ENCODE measurements at places on chromosomes 5 and 9.

GRCh38 chr9:72168075-72168474, 18.8 kb downstream of the GDA start:
- H3K4me1 ChIP-seq = no peaks in the 10 kb centered on the region
- H3K27ac ChIP-seq = no peak overlapping the region
- H3K27me3 ChIP-seq = no peaks in the 10 kb centered on the region
- H3K4me3 ChIP-seq = no peak overlapping the region
- DNase-seq = no peak

DNA sequence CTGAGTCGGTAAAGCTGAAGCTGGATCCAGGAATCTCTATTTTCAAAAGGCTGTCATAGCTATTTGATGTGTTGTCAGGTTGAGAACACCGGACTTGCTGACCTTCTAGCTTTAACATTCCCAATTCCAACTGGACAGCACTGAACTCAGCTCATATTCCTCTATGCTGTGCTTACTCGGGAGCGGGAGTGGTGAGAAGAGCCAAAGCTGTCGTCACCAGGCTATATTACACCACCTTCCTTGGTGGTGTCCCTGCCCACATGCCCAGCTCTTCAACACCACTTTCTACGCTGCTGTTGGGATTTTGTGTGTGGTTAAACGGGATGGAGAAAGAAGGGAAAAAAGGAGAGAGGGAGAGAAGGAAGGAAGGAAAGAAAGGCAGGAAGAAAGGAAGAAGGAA, 653.6 kb downstream of the RAB3C start:
- H3K27ac ChIP-seq = no peak overlapping the region
- no peak overlapping the region for H3K4me3 ChIP-seq
- no peaks in the 10 kb centered on the region for H3K27me3 ChIP-seq
- DNase-seq = no peak
- peaks cover 2% of the 10 kb centered on the region for H3K4me1 ChIP-seq

- no peak overlapping the region for H3K4me3 ChIP-seq
- H3K36me3 ChIP-seq = peaks cover 6% of the 10 kb centered on the region
- no peak overlapping the region for H3K27ac ChIP-seq
- H3K27me3 ChIP-seq = no peaks in the 10 kb centered on the region
- DNase-seq = peak; percentile 75
Measured at GRCh38 chr5:55429613-55430253, 105.0 kb downstream of the PLPP1 start.

DNA sequence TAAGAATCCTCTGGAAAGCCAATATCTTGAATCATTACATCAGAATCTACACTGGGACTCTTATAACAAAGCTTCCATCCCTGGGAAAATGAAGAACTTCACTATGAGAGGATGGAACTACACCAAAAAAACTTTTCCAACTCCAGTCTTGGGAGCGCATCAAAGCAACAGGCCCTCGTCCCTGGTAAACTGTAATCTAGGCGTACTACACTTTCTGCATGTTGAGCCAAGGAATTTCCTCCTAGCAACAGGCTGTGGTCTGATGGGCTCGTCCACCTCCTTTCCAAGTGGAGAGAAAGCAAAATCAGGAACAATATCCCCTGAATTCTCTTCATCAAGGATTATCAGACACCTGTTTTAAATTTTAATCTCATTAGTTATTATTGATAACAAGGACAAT, 94.1 kb downstream of the NFIB start:
- no peak for DNase-seq
- H3K4me1 ChIP-seq = peaks cover 5% of the 10 kb centered on the region
- H3K4me3 ChIP-seq = no peak overlapping the region
- no peaks in the 10 kb centered on the region for H3K27me3 ChIP-seq
- no peaks in the 10 kb centered on the region for H3K36me3 ChIP-seq
- H3K27ac ChIP-seq = no peak overlapping the region

DNA sequence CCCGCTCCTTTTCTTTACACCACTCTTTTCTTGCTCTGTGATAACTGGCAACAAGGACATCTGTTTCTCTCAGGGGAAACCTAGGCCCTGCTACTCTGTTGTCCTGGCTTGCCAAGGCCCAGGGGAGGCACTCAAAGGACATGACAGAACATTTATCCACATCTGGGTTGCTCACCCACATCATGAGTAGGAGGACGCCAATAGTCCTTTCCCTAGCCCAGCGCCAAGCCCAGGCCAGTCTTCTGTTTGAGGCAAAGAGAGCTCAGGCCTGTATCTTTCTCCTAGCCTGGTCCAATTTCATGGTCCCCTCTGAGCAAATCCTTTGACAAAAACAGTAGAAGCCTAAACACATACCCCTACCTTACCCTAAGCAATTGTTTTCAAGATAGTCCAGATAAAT, 366.8 kb upstream of the SGCD start:
- H3K27ac ChIP-seq = no peak overlapping the region
- no peaks in the 10 kb centered on the region for H3K36me3 ChIP-seq
- H3K4me3 ChIP-seq = no peak overlapping the region
- H3K27me3 ChIP-seq = no peaks in the 10 kb centered on the region
- no peaks in the 10 kb centered on the region for H3K4me1 ChIP-seq

- H3K4me1 ChIP-seq = no peaks in the 10 kb centered on the region
- H3K27ac ChIP-seq = no peak overlapping the region
- H3K27me3 ChIP-seq = no peaks in the 10 kb centered on the region
Measured at GRCh38 chr5:3262451-3262850, 333.2 kb upstream of the IRX1 start.

DNA sequence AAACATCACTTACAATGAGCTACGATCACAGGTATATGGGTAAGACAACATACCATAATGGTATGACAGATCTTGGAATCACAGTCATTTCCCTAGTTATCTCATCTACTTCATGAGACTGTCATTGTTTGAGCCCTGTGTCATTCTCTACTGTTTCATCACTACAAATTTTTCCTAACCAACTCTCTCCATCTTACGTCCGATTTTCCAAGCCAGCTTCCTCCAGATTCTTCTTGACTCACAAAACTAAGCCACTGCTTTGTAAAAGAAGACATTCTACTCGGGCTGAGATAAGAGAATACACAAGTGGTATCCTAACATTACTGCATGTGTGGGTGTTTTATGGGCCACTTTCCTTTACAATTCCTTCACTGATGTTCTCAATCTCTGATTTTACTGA, 49.6 kb downstream of the SERINC5 start:
- peaks cover 2% of the 10 kb centered on the region for H3K36me3 ChIP-seq
- peak overlapping the region; percentile 3 for H3K27ac ChIP-seq
- no peak for DNase-seq
- H3K4me1 ChIP-seq = peaks cover 17% of the 10 kb centered on the region

DNA sequence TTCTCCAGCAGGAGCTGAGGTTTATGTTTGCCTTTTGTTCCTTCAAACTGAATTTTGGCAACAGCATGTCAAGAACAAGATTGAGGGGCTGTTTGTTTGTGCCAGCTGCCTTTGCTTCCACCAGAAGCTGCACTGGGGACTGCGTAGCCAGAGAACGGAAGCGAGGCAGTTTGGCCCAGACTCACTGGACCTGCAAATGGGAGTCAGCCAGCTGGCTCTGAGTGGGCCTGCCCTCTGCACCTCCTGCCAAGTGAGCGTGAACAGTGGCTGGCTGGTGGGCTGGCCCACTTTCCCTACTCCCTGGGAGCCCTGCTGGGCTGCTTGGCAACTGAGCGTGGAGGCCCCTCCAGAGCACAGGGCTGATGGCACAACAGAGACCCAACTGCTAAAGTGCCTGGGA, 111.6 kb downstream of the GALNT10 start:
- H3K27ac ChIP-seq = no peak overlapping the region
- H3K27me3 ChIP-seq = no peaks in the 10 kb centered on the region
- peaks cover 3% of the 10 kb centered on the region for H3K36me3 ChIP-seq
- no peak overlapping the region for H3K4me3 ChIP-seq
- no peaks in the 10 kb centered on the region for H3K4me1 ChIP-seq

- H3K27ac ChIP-seq = no peak overlapping the region
- DNase-seq = no peak
- no peaks in the 10 kb centered on the region for H3K4me1 ChIP-seq
- no peaks in the 10 kb centered on the region for H3K36me3 ChIP-seq
- no peak overlapping the region for H3K4me3 ChIP-seq
- no peaks in the 10 kb centered on the region for H3K27me3 ChIP-seq
Measured at GRCh38 chr9:7542693-7543092, 256.9 kb downstream of the DMAC1 start.

DNA sequence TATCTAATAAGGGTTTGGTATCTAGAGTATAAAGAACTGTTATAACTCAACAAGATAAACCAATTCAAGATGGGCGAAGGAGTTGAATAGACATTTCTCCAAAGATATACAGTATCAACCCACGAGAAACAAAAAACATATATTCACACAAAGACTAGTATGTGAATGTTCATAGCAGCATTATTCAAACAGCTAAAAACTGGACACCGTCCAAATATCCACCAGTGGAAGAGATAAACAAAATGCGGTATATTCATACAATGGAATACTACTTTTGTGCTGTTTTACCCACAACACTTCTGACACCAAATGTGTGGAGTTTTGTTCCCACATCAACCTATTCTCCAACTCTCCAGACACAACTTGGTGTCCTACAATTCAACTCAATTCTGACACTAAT, 33.1 kb downstream of the EGR1 start:
- no peak for DNase-seq
- H3K4me1 ChIP-seq = no peaks in the 10 kb centered on the region
- no peak overlapping the region for H3K27ac ChIP-seq
- no peaks in the 10 kb centered on the region for H3K27me3 ChIP-seq
- H3K36me3 ChIP-seq = no peaks in the 10 kb centered on the region

DNA sequence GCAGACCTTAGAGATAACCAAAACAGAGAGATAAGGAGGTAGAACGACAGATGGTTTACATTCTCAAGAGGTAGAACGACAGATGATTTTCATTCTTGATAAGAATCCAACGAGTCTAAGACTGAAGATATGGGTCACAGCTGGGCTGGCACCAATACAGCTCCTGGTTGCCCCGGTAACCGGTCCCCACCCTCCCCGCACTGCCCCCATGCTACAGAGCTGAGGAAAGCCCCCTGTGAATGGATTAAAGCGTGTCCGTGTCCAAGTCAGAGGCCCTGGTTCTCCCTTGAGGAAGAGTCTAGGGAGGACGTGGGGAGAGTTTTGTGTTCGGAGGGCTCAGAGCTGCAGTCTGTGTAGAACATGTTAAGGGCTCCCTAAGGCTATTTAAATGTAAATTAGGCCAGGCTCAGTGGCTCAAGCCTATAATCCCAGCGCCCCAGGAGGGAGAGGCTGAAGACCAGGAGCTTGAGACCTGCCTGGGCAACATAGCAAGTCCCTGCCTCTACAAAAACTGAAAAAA, 8.1 kb downstream of the IDNK start:
- peaks cover 12% of the 10 kb centered on the region for H3K4me1 ChIP-seq
- H3K4me3 ChIP-seq = no peak overlapping the region
- peaks cover 2% of the 10 kb centered on the region for H3K36me3 ChIP-seq
- no peak overlapping the region for H3K27ac ChIP-seq
- H3K27me3 ChIP-seq = no peaks in the 10 kb centered on the region

GRCh38 chr9:121358751-121359150, 11.3 kb downstream of the STOM start:
- no peaks in the 10 kb centered on the region for H3K36me3 ChIP-seq
- H3K4me1 ChIP-seq = peaks cover 8% of the 10 kb centered on the region
- no peak overlapping the region for H3K4me3 ChIP-seq
- DNase-seq = peak; percentile 16
- no peaks in the 10 kb centered on the region for H3K27me3 ChIP-seq

DNA sequence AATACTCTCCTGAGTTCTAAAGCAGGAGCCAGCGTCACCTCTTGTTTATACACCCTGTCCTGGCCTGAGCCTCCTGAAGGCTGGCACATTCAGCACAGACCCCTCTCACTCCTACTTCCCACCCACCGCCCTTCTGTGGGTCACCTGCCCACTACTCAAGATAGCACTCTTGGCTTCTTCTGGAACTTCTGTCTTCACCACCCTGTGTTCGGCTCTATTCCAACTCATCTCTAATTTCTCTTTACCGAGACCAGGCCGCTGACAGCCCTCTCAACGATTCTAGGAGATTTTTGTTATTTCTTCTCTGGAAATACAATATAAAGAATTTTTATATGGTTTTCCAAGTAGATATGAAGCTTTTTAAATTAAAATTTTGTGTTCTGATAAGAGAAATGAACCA, 57.4 kb downstream of the IRF1 start:
- no peak overlapping the region for H3K4me3 ChIP-seq
- H3K27ac ChIP-seq = no peak overlapping the region
- H3K27me3 ChIP-seq = no peaks in the 10 kb centered on the region
- H3K36me3 ChIP-seq = peaks cover 18% of the 10 kb centered on the region

GRCh38 chr9:35422346-35422745, 67.6 kb upstream of the RUSC2 start:
- no peak overlapping the region for H3K27ac ChIP-seq
- DNase-seq = no peak
- peaks cover 3% of the 10 kb centered on the region for H3K4me1 ChIP-seq
- H3K4me3 ChIP-seq = no peak overlapping the region
- H3K36me3 ChIP-seq = no peaks in the 10 kb centered on the region

DNA sequence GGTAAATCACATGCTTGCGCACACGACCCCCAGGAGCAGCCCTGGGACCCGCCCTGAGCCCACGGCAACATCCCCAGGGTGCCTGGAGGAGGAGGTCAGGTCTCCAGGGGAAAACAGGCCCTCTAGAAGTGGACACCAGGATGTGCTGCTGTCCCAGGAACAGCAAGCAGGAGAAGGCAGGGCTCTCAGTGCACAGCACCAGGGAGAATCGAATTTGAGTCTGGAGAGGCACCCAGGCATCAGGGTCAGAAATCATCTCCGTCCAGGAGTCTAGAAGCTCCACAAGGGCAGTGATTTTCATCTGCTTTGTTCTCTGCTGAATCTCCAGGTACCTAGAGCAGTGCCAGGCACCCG, 93.6 kb downstream of the PAX5 start:
- H3K4me3 ChIP-seq = no peak overlapping the region
- H3K27me3 ChIP-seq = peaks cover 22% of the 10 kb centered on the region
- DNase-seq = no peak
- no peak overlapping the region for H3K27ac ChIP-seq
- no peaks in the 10 kb centered on the region for H3K4me1 ChIP-seq
- no peaks in the 10 kb centered on the region for H3K36me3 ChIP-seq

- H3K27ac ChIP-seq = no peak overlapping the region
- no peaks in the 10 kb centered on the region for H3K27me3 ChIP-seq
- H3K36me3 ChIP-seq = no peaks in the 10 kb centered on the region
- peaks cover 11% of the 10 kb centered on the region for H3K4me1 ChIP-seq
Measured at GRCh38 chr9:130030651-130031127, 12.3 kb downstream of the FNBP1 start.

DNA sequence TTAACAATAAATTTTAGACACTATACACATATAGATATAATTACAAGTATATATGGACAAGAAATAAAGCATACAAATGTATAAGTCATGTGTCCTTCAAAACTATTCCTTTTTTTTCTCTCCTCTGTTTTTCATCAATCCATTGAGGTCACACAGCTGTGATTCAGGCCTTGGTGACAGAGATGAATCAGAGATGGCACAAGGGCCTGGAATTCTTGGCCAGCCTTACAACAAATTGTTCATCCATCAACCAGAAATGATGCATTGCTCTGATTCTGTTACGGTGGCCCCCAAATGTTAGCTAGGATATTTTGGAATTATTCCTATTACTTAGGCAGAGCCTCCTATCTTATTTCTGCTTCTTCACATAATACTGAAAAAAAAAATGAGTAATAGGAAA, 108.7 kb upstream of the MPDZ start:
- no peaks in the 10 kb centered on the region for H3K27me3 ChIP-seq
- no peaks in the 10 kb centered on the region for H3K4me1 ChIP-seq
- H3K27ac ChIP-seq = no peak overlapping the region
- no peak for DNase-seq
- no peak overlapping the region for H3K4me3 ChIP-seq

- no peaks in the 10 kb centered on the region for H3K36me3 ChIP-seq
- no peaks in the 10 kb centered on the region for H3K27me3 ChIP-seq
- H3K27ac ChIP-seq = peak overlapping the region; percentile 98
- no peak for DNase-seq
- peaks cover 63% of the 10 kb centered on the region for H3K4me1 ChIP-seq
- H3K4me3 ChIP-seq = peak overlapping the region; percentile 84
Measured at GRCh38 chr9:71765693-71766092, 2.6 kb downstream of the CEMIP2 start.

Data from small intestine (tissue), 16 donors.